CD4-positive, alpha-beta T cell treated with Interleukin-15 for 4 hours (primary cell): ENCODE measurements at places on chromosomes 13 and 19.

- no peak for DNase-seq
These were observed 26.6 kb downstream of the PPP1R37 start for GRCh38 chr19:45119582-45119981.

GRCh38 chr13:60577761-60578160 lies 180.7 kb downstream of the TDRD3 start:
- no peak for DNase-seq

DNA sequence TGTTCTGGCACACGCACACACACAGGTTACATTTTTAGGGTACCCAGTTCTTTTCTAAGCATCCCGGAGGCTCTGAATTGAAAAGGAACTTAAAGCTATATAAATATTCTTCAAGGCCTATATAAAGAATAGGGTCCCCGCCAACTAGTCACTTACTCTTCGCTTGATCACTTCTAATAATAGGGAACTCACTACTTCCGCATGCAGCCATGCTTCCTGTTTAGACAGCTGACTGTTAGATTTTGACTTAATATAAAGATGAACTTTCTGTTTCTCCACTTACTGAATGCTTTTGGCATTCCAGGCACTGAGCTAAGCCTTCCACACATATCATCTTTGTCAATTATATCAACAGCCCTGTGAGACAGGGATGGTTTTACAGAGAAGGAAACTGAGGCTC lies 259.6 kb downstream of the TSHZ3 start:
- DNase-seq: no peak

GRCh38 chr19:46528601-46529590 lies 33.2 kb upstream of the PNMA8B start:
- no peak for DNase-seq

DNA sequence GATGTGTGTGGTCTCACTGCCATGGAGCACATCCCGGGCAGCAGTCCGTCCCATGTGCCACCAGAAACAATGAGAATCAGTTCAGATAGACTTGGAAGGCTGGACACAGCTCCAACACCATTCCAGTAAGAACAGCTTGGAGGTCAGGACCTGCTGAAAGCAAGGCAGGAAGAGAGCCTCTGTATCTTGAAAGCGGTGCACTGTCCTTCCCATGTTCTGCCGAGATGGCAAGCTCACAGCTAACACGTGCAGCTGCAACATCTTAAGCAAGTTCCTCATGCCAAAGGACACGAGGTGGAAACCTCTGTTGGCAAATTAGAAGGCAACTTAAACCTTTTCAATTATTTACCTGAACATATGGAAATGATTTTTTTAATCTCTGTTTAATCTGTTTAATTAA lies 175.4 kb downstream of the DLEU7 start:
- DNase-seq: no peak

- peak; percentile 33 for DNase-seq
These were observed 19.2 kb upstream of the UQCR11 start for GRCh38 chr19:1624458-1624857.

DNA sequence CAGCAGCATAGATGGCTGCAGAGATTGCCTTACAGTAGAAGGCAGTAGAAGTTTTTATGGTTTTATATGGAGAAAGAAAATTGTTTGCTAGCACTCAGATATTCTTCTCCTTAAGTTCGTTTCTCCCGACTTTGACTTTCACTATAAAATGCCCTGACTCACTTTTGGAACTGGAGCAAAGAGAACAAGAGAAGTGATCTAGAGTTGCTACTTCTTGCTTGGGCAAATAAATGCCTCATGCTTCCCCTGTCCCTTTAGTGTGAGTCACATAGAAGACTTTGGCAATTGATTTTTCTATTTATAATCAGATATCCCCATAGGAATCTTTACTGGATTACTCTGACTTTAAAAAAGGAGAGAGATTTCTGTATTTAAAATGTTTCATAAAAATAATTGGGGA lies 46.9 kb downstream of the ITGBL1 start:
- DNase-seq: no peak

GRCh38 chr13:48975101-48975855 lies 434 bp upstream of the FNDC3A start:
- DNase-seq: peak; percentile 54

DNA sequence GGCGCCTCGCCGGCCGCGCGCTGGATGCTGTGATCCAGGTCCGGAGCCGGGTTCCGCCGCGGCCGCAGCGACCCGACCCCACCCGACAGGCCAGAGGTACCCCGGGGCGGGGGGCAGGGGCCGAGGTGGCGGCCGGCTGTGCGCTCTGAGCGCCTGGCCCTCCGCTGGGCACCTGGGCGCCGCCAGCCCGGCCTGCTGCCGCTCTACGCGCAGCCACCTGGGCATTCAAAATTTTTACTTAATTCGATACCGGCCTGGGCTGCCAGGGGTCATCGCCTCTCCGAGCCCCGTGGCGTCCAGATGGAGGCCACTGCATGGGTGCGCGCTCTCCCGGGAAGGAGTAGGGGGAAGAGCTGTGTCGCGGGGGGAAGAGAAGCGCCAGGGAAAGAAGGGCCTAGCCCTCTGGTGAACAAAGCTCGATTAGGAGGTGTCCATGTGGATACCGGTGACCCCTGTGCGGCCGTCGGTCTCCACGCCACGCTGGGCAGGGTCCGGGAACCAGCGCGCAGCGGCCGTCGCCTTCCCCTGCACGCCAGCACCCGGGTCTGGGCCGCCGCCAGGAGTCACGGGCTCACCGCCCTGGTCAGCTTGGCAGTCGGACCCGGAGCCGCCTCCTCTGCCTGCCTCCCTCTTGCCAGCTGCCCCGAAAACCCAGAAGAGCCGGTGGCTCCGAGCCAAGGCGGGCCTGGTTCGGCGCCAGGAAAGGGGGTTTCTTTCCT lies 666 bp downstream of the BIVM start:
- no peak for DNase-seq

DNA sequence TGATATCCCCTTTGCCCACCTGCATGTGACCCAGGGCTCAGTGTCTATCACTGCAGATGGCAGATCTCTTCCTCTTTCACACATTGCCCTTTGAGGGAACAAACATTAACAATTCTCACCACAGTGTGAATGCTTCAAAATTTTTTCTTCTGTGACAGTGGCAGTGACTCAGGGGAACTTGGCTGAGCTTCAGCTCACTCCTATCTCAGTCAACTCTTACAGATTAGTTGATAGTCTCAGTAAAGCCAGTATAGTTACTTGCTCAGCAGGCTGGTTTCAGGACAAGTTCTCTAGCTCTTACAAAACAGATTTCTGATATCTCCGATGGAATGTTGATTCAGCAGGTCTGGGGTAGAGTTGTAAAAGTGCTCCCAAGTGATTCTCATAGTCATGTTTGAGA lies 166.9 kb downstream of the DLEU7 start:
- peak; percentile 7 for DNase-seq

- DNase-seq: no peak
These were observed 22.1 kb downstream of the LATS2 start for GRCh38 chr13:21039097-21039800.

- no peak for DNase-seq
These were observed 185.2 kb upstream of the SOX1 start for GRCh38 chr13:111881700-111882099.

GRCh38 chr19:50046649-50047503 lies 21.1 kb downstream of the ZNF473 start:
- peak; percentile 68 for DNase-seq

DNA sequence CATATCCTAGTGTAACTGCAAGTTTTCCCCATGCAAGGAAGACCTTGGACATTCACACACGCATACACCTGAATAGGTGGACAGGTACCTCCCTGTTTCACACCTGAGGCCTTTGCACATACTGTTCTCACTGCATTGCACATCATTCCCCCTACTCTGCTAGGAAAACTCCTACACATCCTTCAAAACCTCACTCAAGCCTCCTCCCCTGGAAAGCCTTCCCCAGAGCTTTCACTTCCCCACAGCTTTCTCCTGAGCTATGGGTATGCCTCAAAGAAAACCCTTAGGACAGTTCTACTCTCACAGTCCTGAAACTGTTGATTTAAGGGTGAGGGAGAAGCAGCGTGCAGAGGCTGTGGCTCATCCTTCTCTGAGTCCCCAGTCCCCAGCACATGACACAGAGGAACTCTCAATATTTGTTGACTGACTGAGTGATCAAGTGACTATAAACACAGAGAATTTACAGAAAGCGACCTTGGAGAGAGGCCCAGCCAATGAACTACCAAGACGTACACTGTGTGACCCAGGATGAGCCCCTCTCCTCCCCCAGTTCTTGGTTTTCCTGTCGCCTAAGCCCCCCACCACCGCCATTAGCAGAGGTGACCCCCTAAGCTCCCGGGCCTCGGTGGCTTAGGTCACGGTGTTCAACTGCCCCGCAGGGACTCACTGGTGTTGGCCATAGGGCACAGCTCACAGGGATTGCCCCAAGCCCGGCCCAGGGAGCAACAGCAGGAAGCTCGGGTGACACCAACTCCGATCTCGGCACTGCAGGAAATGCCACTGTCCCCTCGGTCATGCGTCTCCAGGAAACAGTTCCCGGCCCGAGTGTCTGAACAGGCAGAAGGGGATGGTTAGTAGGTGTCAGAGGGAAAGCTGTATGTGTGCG lies 40.6 kb downstream of the FBN3 start:
- DNase-seq: no peak

DNA sequence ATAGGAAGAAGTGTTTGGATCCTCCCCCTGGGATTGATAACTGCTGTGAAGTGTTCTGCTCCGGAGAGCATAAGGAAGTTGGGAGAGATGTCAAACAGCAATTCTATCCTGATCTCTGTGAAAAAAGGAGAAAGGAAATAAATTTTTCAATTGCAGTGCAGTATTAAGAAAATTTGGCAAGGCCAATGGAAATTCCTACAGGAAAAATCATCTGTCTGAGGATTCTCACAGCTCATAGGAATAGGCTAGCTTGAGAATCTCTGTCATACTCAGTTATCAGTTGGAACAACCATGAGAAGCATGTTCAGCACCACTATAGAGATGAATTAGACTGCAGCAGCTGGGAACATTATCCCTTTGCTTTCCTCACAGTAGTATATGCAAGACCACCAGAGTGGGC lies 1238.9 kb upstream of the MIR17HG start:
- no peak for DNase-seq

GRCh38 chr13:77737583-77738200 lies 40.2 kb downstream of the SLAIN1 start:
- no peak for DNase-seq

DNA sequence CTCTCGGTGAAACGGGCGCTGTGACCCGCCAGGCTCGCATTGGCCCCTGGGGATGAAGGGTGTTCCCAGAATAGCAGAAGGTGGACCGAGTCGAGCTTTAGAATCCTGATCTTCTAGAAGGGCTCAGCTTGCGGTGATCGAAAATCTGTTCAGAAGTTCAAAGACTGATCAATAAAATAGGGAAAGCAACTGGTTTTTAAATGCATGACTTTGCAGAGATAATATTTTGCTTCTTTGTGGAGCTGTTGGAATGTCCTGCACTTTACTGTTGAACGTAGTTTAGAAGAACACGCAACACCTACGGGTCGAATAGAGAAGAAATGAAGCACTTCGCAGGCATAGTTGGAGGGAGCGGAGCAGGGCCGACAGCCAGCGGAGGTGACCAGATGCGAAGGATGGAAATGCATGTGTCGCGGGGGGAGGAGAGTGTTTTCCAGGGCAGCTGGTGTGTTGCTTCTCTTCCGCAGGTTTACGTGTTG lies 766 bp downstream of the CEBPG start:
- DNase-seq: no peak

GRCh38 chr13:110137680-110138009 lies 169.3 kb downstream of the COL4A1 start:
- peak; percentile 1 for DNase-seq

GRCh38 chr19:39100500-39101166 lies 16.5 kb downstream of the ACP7 start:
- no peak for DNase-seq

DNA sequence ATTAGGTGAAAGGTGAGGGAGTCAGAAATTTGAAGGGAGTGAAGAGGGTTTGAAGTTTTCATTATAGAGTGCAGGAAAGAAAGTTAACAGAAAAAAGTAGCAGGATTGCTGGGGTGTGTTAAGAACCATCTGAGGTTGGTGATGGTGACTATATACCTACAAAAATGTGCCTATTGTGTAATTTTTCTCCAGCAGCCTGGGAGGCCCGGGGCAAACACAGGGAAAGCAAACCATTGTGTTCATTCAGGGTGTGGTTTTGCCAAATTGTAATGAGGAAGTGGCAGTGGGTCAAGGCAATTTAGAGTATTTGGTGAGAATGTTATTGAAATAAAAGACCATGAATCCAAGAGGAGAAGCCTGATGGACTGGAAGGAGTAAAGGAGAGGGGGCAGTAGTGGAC lies 8.2 kb upstream of the SUCLA2 start:
- no peak for DNase-seq

- no peak for DNase-seq
These were observed 15.7 kb upstream of the HNRNPM start for GRCh38 chr19:8429044-8429443.

DNA sequence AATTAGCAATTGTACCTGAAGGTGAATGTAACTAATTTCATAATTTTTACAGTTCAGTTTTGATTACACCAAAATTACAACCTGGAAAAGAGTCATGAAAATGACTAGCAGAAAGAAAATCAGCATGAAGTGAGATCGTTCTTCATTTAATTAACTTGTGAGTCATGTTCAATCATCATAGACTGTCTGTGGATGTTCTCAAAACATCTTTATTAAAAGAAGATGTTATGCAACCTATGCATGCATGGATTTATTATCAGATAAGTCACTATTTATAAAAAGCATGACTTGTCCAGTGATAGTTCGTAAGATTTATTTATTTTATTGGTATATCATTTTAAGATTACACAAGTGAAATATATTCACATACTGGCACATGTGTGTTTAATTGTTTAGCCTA lies 245.9 kb downstream of the ITGBL1 start:
- DNase-seq: no peak

GRCh38 chr13:35499676-35500075 lies 23.2 kb upstream of the MAB21L1 start:
- DNase-seq: no peak

DNA sequence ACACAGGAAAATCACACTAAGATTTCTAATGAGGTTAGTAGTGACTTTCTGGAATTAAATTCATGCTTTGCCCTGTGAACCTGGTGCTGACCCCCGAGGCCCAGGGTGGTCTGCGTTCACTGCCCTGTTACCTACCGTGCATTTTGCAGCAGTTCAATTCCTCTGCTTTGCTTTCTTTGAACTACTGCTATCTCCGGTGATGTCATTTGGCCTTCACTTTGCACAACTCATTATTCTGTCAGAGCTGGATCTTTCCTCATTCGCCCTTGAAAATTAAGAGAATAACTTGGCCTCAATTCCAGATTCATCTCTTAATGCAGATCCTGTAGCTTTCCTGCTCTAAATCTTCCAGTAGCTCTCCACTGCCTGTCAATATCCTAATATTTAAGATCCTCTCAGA lies 8.8 kb upstream of the LRRC63 start:
- no peak for DNase-seq

- no peak for DNase-seq
These were observed 36.4 kb downstream of the NAXD start for GRCh38 chr13:110651726-110652230.

- DNase-seq: no peak
These were observed 16.9 kb downstream of the ZNF331 start for GRCh38 chr19:53554804-53555203.

DNA sequence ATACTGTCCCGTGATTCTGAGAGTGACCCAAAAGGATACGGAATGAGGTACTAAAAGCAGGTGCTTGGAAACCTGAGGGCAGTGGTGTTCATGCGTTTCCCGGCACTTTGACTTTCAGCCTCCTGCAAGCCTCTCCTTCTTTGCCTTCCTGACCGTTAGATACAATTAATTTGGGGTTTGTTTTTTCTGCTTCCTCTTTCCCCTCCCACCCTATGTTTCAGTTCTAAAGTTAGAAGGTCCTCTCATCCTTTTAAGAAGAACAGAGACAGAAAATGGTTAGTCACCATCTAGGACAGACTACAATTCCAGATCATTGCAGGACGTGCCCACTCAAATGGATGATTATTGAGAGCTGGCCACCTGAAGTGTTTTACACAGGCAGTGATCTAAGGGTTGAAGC lies 1.8 kb upstream of the LILRB4 start:
- no peak for DNase-seq
